Upper lobe of left lung (tissue), 6 donors: ENCODE measurements at places on chromosomes 16 and 17. TPM values are rescaled to one million over a fixed set of nuclear protein-coding genes. Genes with fewer than 3 reads are reported as not detected.

- no peak overlapping the region for H3K4me3 ChIP-seq
- H3K27me3 ChIP-seq: no peaks in the 10 kb centered on the region
- DNase-seq: no peak
- H3K4me1 ChIP-seq: no peaks in the 10 kb centered on the region
Observed at GRCh38 chr17:57281887-57282286, 25.6 kb downstream of the MSI2 start.

DNA sequence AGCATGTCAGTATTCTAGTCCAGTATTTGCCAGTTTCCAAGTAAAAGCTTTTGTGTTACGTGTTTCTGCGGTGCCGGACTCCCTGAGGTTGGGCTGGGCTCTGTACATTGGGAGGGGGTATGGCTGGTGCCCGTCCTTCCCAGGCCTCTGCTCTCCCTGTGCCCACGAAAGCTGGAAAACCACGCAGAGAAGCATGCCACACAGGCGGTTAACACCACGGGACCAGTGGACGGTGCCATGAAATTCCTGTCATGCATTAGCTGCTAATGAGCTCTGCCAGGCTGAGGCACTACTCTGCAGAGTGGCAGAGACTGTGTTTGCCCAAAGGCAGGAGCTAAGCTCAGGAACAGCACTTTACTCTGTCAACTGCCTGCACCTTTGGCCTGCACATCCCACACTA, 8.1 kb downstream of the SMIM5 start:
- H3K27me3 ChIP-seq: no peaks in the 10 kb centered on the region
- H3K4me1 ChIP-seq: peaks cover 44% of the 10 kb centered on the region
- no peak overlapping the region for H3K4me3 ChIP-seq
- peak overlapping the region; percentile 65 for H3K27ac ChIP-seq
- no peak for DNase-seq
- no peaks in the 10 kb centered on the region for H3K36me3 ChIP-seq

DNA sequence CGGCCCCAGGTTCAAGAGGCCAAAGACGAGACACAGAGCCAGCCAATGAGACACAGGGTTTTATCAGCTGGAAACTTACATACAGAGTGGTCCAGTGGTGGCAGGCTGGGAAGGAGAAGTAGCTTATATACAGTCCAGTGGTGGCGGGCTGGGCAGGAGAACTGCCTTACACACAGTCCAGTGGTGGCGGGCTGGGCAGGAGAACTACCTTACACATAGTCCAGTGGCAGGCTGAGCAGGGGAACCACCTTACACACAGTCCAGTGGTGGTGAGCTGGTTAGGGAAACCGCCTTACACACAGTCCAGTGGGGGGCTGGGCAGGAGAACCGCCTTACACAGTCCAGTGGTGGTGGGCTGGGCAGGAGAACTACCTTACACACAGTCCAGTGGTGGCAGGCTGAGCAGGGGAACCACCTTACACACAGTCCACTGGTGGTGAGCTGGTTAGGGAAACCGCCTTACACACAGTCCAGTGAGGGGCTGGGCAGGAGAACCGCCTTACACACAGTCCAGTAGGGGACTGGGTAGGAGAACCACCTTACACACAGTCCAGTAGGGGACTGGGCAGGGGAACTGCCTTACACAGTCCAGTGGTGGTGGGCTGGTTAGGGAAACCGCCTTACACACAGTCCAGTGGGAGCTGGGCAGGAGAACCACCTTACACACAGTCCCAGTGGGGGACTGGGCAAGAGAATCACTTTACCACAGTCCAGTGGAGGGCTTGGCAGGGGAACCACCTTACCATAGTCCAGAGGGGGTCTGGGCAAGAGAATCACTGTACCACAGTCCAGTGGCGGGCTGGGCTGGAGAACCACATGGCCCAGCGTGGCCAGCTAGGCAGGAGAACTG, 90.9 kb downstream of the GAS7 start:
- H3K4me3 ChIP-seq: no peak overlapping the region
- H3K27me3 ChIP-seq: no peaks in the 10 kb centered on the region
- no peaks in the 10 kb centered on the region for H3K36me3 ChIP-seq
- no peak overlapping the region for H3K27ac ChIP-seq
- no peaks in the 10 kb centered on the region for H3K4me1 ChIP-seq

DNA sequence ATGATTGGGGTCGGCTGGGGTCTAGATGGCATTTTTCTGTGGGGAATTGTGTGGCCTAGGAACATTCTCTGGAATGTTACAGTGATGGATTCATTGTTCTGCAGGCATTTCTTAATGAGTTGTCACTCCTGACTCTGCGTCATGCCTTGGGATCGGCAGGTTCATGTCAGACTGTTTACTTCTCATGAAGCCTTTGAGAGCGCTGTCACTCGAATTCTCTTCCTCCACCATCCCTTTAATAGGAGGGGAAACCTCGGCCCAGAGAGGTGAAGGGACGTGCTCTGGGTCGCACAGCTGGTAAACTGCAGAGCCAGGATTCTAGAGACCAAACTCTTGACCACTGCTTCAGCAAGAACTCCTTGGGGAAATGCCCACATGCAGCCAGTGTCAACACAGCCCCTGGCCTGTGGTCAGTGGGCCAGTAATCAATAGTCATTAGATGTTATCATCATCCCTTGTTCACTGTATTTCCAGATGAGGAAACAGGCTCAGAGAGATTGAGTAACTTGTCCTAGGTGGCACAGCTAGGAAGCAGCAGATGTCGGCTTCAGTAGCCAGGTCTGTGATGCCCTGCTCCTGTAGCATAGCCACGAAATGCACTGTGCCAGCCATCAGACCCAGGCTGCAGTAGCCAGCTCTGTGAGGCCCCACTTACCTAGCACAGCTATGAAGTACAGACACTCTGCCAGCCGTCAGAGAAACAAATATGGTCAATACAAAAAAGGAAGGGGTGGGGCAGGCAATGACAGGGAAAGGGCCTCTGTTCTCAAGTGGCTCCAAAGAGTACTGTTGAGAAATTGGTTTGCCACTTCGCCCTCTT, 259.0 kb downstream of the CPPED1 start:
- no peak overlapping the region for H3K4me3 ChIP-seq
- H3K4me1 ChIP-seq: peaks cover 10% of the 10 kb centered on the region
- H3K27ac ChIP-seq: no peak overlapping the region
- H3K36me3 ChIP-seq: no peaks in the 10 kb centered on the region

DNA sequence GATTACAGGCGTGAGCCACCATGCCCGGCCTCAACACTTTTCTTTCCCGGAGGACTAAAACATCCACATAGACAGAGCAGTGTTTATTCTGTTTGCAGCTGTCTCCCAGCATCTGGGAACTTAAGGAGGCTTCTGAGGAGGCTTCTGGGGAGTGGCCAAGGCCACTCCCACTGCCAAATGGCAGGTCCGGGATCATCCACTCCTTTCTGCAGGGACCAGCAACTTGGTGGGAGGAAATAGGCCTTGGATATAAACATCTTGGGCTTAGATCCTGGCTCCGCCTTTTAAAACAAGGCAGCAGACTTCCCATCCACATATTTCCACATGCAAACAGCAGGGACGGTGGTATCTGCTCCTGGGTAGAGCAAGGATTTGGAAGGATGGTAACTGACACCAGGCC, 14.1 kb upstream of the SPATA32 start:
- no peak for DNase-seq
- H3K4me3 ChIP-seq: no peak overlapping the region
- no peak overlapping the region for H3K27ac ChIP-seq
- H3K36me3 ChIP-seq: peaks cover 25% of the 10 kb centered on the region
- peaks cover 21% of the 10 kb centered on the region for H3K4me1 ChIP-seq
- no peaks in the 10 kb centered on the region for H3K27me3 ChIP-seq

DNA sequence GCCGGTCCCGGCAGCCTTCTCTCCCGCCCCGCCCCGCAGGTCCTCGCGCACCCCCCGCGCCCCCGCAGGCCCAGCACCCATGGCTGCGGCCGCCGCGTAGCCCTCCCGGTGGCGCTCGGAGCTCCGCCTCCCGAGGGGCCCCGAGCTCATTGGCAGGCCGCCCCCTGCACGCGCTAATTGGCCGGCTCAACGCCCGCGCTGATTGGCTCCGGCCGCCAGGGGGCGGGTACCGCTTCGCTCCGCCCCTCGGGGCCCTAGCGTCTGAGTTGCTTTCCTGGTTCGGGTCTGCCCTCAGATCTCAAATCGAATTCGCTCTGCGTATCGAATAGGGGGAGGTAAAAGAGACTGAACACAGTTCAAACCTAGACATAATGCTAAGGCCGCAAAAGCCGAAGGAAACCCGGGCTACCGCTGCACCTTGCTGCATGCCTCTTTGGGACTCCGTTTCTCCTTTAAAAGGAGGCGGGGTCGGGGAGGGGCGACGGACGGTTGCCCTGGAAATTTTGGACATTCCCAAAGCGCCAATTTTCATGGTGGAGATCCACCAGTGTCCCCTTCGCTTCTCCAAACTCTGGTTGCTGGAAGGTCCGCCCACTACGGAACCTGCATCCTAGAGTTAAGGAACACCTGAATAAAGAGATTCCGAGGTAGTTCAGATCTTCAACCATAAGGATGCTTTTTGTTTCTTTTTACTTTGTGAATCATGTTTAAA, at the start of gene DEXI:
Gene DEXI, minus strand, starts transcription at position 117 of the 712 bp plus-strand sequence. CDS start 463 bp downstream, outside the sequence.
- peak within 1 kb of the TSS; percentile 91 for H3K4me3 ChIP-seq
- H3K4me1 ChIP-seq: peaks cover 85% of the 10 kb centered on the region
- H3K27ac ChIP-seq: peak within 1 kb of the TSS; percentile 84
- no peaks in the 10 kb centered on the region for H3K36me3 ChIP-seq
- H3K27me3 ChIP-seq: no peaks in the 10 kb centered on the region

DNA sequence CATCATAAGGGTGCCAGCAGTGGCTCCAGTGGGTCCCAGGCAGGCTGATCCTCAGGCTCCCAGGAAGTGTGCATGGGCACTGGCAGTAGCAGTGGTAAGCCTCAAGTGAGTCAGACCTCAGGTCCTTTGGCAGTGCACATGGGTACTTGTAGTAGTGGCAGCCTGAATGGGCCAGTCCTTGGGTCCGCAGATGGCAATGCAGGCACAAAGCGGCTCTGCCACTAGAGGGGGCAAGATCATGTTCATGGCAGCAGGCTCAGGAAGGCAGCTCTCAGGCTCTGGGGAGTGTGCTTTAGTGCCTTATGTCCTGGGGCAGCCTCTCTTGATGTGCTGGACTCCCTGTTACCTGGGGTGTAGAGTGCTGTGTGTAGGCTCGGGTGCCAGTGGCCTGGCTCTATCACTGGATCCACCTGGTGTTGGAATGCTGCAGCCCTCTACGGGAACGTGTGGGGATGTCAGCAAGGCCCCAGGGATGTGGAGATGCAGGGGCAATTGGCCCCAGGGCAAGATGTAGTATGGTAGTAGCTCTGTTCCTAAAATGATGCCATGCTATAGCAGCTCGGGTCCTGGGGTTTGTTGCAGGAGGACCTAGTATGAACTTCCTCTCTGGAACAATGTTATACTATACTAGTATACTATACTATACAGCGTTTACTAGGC, 11.0 kb downstream of the ACSM3 start:
- H3K27me3 ChIP-seq: no peaks in the 10 kb centered on the region
- no peaks in the 10 kb centered on the region for H3K4me1 ChIP-seq
- H3K4me3 ChIP-seq: no peak overlapping the region
- peak; percentile 91 for DNase-seq
- no peak overlapping the region for H3K27ac ChIP-seq
- H3K36me3 ChIP-seq: no peaks in the 10 kb centered on the region

GRCh38 chr16:49562228-49562627, 188.6 kb downstream of the C16orf78 start:
- H3K36me3 ChIP-seq: no peaks in the 10 kb centered on the region
- DNase-seq: no peak
- no peak overlapping the region for H3K4me3 ChIP-seq
- H3K4me1 ChIP-seq: no peaks in the 10 kb centered on the region

DNA sequence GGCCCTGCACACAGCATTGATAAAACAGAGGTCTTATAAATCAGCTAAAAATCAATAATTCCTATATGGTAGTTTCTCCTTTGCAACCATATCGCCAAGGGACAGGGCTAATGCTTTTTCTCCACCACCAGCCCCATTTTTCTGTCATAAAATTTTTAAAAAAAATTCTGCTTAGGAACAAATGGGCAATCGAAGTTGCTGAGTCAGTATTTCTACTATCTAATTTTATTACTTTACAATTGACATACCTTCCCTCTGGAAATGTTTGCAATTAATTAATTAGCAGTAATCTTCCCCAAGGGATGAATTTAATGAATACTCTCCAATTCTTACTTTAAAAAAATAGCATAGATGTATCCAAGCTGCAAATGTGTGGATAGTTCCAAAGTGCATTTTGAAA, 1.7 kb upstream of the IRX6 start:
- no peak for DNase-seq
- no peaks in the 10 kb centered on the region for H3K27me3 ChIP-seq
- no peak overlapping the region for H3K27ac ChIP-seq

DNA sequence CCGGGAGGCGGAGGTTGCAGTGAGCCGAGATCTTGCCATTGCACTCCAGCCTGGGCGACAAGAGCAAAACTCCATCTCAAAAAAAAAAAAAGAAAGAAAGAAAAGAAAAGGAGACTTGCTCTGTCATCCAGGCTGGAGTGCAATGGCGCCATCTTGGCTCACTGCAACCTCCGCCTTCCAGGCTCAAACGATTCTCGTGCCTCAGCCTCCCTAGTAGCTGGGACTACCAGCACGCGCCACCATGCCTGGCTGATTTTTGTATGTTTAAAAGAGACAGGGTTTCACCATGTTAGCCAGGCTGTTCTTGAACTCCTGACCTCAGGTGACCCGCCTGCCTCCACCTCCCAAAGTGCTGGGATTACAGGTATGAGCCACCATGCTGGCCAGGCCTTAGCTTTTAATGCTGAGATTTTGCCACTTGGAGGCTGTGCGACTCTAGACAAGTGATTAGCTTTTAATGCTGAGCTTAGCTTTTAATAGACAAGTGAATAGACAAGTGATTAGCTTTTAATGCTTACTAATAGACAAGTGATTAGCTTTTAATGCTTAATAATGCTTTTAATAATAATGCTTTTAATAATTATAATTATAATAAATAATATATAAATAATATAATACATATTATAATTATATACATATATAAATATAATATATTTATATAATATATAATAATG, 9.6 kb downstream of the LDAF1 start:
- no peak overlapping the region for H3K27ac ChIP-seq
- no peak overlapping the region for H3K4me3 ChIP-seq
- no peak for DNase-seq

DNA sequence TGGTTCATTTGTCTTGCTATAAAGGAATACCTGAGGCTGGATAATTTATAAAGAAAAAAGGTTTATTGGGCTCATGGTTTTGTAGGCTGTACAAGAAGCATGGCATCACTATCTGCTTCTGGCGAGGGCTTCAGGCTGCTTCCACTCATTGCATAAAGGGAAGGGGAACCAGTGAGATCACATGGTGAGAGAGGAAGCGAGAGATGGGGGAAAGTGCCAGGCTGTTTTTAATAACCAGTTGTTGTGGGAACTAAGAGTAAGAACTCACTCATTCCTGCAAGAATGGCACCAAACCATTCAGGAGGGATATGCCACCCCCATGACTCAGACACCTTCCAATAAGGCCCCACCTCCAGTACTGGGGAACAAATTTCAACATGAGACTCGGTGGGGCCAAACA, 24.3 kb downstream of the SPECC1 start:
- H3K36me3 ChIP-seq: no peaks in the 10 kb centered on the region
- H3K27me3 ChIP-seq: no peaks in the 10 kb centered on the region
- no peak overlapping the region for H3K4me3 ChIP-seq
- H3K4me1 ChIP-seq: no peaks in the 10 kb centered on the region
- H3K27ac ChIP-seq: no peak overlapping the region

The MT1G gene
- total RNA-seq: 93.0 TPM

The OR3A3 gene
- total RNA-seq: not detected

The RAMP2 gene
- total RNA-seq: 48.8 TPM

The AOC2 gene
- 3.4 TPM for total RNA-seq

The KRTAP3-1 gene
- total RNA-seq: not detected

The CHST5 gene
- not detected for total RNA-seq

The DHX58 gene
- 32.9 TPM for total RNA-seq

The GABARAP gene
- 415 TPM for total RNA-seq

The DCTN5 gene
- 33.2 TPM for total RNA-seq

The MAPT gene
- 2.1 TPM for total RNA-seq
